Airway epithelial cell (primary cell): ENCODE measurements at places on chromosomes 16 and 17. TPM values are rescaled to one million over a fixed set of nuclear protein-coding genes. Genes with fewer than 3 reads are reported as not detected.

Gene GDPD3
- 4.4 and 7.9 TPM in 2 replicates for total RNA-seq

Gene ADGRG1
- 66.5 and 85.0 TPM in 2 replicates for total RNA-seq

Gene KRTAP17-1
- not detected in 2 replicates for total RNA-seq

Gene FDXR
- 48.2 and 57.8 TPM in 2 replicates for total RNA-seq

Gene E4F1
- total RNA-seq: 23.9 and 26.2 TPM in 2 replicates

Gene PERCC1
- not detected in 2 replicates for total RNA-seq

Gene TXNDC17
- 1,141 and 1,808 TPM in 2 replicates for total RNA-seq

Gene MYH2
- not detected in 2 replicates for total RNA-seq

Gene GGT6
- 10.9 and 29.8 TPM in 2 replicates for total RNA-seq

Gene SEZ6L2
- 9.9 and 11.2 TPM in 2 replicates for total RNA-seq

Gene PPY
- not detected in 2 replicates for total RNA-seq

Gene TNK1
- 13.0 and 15.8 TPM in 2 replicates for total RNA-seq

Gene MYO15A
- 0.21 TPM in 1 of 2 replicates, not detected in the other for total RNA-seq

Gene IL17C
- total RNA-seq: not detected in 2 replicates

Gene TOP2A
- total RNA-seq: 89.1 and 102 TPM in 2 replicates

Gene SYNGR2
- total RNA-seq: 83.9 and 85.3 TPM in 2 replicates

Gene BLTP2
- total RNA-seq: 104 and 127 TPM in 2 replicates

Gene STH
- total RNA-seq: not detected in 2 replicates

Gene KRTAP1-1
- not detected in 2 replicates for total RNA-seq

Gene NECAB2
- total RNA-seq: 0.42 TPM in 1 of 2 replicates, not detected in the other

Gene KRTAP2-3
- 0.21 and 0.84 TPM in 2 replicates for total RNA-seq

Gene DBNDD1
- total RNA-seq: 9.0 and 13.0 TPM in 2 replicates

Gene TMC8
- total RNA-seq: 0.46 and 0.85 TPM in 2 replicates

Gene DLX4
- 0.14 TPM in 1 of 2 replicates, not detected in the other for total RNA-seq

Gene DNAJA3
- 37.9 and 50.9 TPM in 2 replicates for total RNA-seq

Gene PCGF2
- total RNA-seq: 4.5 and 6.3 TPM in 2 replicates

Gene BCO1
- total RNA-seq: not detected in 2 replicates

Gene JPT2
- total RNA-seq: 68.9 and 108 TPM in 2 replicates

Gene ST6GALNAC1
- total RNA-seq: 9.9 and 12.2 TPM in 2 replicates

Gene EPN3
- 30.8 and 61.9 TPM in 2 replicates for total RNA-seq

Gene CSH2
- not detected in 2 replicates for total RNA-seq

Gene CORO7
- total RNA-seq: 12.4 and 19.3 TPM in 2 replicates

Gene KRTAP1-5
- total RNA-seq: not detected in 2 replicates

Gene DDX42
- 22.0 and 36.0 TPM in 2 replicates for total RNA-seq

Gene TK1
- total RNA-seq: 120 and 146 TPM in 2 replicates

Gene WNK4
- 0.09 TPM in 1 of 2 replicates, not detected in the other for total RNA-seq

Gene CHD9NB
- 0.42 and 1.3 TPM in 2 replicates for total RNA-seq

Gene PRAC1
- not detected in 2 replicates for total RNA-seq

Gene ACAP1
- 0.42 and 0.78 TPM in 2 replicates for total RNA-seq

Gene SLC5A2
- 0.14 TPM in 1 of 2 replicates, not detected in the other for total RNA-seq

Gene ZFP90
- total RNA-seq: 14.7 and 16.9 TPM in 2 replicates

Gene PDF
- 21.2 and 31.2 TPM in 2 replicates for total RNA-seq

Gene EXOC3L1
- total RNA-seq: 0.99 TPM in 1 of 2 replicates, not detected in the other

Gene FNDC8
- not detected in 2 replicates for total RNA-seq

Gene NOG
- total RNA-seq: 0.09 and 1.5 TPM in 2 replicates

Gene ATAD5
- total RNA-seq: 4.7 and 5.1 TPM in 2 replicates

Gene MT4
- not detected in 2 replicates for total RNA-seq

Gene APOBR
- total RNA-seq: not detected in 2 replicates
